ENCODE measurements at places on chromosomes 1 and 21.

DNA sequence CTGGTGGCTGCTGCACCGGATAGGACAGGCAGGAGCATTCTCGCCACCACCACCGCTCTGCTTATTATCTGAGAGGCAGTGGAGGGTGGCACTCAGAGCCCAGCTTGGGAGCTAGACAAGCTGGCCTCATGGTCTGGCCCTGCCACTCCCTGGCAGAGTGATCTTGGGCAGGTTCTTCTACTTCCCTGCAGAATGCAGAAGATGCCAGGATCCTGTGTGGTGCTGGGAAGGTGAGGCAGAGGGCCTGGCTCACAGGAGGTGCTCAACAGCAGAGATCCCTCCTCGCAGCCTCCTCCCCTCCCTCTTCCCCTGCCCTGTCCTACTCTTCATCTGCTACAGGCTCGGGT lies 60.4 kb downstream of the ARHGEF10L start:
- no peak for DNase-seq

GRCh38 chr1:7493711-7494454 lies 277.2 kb upstream of the VAMP3 start:
- DNase-seq = peak; percentile 81

- no peak for DNase-seq
Observed at GRCh38 chr1:82843876-82844275, 1043.1 kb downstream of the ADGRL2 start.

DNA sequence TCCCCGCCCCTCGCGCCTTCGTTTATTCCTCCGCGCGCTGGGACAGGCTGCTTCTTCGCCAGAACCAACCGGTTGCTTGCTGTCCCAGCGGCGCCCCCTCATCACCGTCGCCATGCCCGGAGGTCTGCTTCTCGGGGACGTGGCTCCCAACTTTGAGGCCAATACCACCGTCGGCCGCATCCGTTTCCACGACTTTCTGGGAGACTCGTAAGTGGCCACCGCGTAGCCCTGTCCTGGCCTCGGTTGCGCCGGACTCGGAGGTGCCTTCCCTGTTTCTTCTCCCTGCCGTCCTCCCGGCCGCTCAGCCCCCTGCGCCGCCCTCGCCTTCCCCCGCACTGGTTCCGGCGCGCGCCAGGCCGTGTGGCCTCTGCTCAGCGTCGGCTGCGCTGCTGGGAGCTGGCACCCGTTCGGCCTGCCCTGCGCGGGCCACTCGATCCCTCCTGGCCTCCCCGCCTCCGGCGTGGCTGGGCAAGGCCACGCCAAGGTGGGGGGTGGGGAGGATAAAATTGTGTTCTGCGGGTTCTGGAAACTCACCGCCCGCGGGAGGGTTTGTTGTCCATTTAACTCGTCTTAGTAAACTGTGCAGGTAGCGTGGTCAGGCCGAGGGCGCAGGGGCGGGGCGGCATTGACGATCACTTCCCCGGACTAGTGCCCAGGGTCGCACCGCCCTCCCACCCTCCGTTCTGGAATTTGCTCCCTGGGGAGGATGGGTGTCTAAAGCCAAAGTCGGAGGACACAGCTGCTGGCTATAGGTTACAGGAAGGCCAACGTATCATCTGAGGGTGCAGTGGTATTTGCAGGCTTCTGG lies at the start of gene PRDX6:
Gene PRDX6, plus strand, starts transcription at position 50 of the 808 bp plus-strand sequence. Its CDS starts 63 bp downstream, at position 113.
- peak; percentile 77 for DNase-seq

GRCh38 chr1:38014171-38014570 lies 1.6 kb downstream of the UTP11 start:
- DNase-seq = no peak

- DNase-seq = no peak
Observed at GRCh38 chr1:206933333-206933945, 11.7 kb upstream of the FCMR start.

- no peak for DNase-seq
Observed at GRCh38 chr1:117512728-117513321, 93.0 kb upstream of the TENT5C start.

DNA sequence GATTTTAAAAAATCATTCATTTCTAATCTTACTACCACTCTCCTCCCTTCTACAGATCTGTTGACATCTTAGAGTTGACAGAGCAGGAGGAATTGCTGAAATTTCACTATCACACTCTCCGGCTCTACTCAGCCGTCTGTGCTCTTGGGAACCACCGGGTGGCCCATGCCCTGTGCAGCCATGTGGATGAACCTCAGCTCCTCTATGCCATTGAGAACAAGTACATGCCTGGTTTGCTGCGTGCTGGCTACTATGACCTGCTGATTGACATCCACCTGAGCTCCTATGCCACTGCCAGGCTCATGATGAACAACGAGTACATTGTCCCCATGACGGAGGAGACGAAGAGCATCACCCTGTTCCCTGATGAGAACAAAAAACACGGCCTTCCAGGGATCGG lies 276.7 kb downstream of the ZP4 start:
- DNase-seq = no peak

DNA sequence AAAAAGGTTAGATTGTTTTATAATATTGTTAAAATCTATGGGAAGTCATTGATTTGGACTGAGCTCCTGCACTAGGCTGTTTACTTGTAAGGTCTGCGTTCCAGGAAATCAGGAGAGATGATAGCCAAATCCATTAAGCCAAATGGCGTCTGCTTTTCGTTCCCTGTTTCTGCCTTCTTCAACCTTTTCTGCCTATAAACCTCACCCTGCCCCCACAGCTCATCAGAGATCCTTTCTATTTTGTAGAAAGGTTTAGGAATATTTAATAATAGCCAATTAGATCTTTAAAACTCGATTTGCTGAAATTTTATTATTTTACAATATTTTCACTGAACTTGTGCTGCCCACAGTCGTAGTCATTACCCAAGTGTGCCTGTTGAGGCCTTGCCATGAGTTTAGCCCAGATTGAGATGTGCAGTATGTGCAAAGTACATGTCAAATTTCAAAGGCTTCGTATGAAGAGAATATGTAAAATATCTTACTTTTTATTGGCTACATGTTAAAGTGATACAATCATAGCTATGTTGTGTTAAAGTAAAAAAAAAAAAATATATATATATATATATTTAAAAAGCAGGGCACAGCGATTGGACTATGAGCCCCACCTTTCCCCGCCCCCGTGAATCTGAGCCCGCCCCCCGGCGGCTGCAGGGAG lies 444 bp upstream of the IARS2 start:
- no peak for DNase-seq

DNA sequence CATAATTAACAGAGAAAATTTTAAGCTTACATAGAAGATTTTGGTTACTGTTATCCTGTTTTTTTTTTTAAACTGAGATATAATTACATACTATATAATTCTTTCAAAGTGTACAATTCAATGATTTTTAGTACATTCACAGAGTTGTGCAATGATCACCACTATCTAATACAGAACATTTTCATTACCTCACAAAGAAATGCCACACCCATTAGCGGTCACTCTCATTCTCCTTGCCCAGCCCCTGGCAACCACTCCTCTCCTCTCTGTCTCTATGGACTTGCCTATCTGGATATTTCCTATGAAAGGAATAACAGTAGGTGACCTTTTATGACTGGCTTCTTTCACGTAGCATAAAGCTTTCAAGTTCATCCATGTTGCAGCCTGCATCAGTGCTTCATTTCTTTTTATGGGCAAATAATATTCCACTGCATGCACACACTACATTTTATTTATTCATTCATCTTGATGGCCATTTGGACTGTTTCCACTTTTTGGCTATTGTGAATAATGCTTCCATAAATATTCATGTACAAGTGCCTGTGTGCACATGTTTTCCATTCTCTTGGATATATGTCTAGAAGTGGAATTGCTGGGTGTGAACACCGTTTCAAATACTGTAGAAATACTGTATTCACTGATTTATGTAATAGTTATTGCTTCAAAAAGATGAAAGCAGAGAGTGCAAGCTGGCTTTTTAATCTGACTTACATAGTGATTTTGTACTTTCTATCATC lies 26.5 kb downstream of the TAF5L start:
- no peak for DNase-seq

DNA sequence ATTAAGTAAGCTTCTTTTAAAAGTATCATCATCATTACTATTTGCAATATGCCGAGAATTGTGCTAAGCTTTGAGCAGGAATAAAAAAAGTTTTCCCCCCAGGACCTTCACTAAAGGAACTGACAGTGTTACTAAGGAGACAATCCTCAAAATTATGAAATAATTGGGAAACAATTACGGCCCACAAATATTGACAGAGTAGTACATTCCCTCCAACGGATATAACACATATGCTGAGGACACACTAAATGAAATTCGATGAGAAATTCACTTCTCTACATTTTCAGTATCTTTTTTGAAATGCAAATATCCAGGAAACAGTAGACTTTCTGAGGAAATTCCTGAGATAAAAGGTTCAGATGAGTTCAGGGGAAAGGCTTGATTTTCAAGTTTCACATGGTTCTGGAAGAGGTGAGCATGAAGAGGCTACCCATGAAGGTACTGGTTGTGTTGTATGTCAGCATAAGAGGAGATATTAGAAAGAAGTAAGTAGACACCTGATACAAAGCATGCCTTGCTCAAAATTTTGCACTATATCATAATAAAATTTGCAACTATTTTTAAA lies 171.2 kb upstream of the NR5A2 start:
- no peak for DNase-seq

DNA sequence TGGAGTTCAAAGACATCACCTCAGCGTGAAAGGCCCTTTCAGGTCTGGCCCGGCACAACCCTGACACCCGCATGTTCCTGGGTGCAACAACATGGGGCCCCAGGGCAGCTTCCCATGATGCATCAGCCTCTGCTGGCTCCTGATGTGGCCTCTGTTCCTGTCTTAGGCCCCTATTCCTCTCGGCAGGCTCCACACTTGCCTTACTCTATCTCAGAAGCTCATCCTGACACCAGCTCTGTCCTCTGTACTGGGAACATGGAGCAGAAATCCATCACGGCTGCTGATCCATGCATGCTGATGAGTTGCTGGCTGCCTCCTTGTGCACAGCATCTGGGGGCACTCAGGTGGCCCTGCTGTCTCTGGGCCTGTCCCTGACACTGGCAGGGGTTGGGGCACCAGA lies 74.6 kb downstream of the ADARB1 start:
- DNase-seq = no peak

DNA sequence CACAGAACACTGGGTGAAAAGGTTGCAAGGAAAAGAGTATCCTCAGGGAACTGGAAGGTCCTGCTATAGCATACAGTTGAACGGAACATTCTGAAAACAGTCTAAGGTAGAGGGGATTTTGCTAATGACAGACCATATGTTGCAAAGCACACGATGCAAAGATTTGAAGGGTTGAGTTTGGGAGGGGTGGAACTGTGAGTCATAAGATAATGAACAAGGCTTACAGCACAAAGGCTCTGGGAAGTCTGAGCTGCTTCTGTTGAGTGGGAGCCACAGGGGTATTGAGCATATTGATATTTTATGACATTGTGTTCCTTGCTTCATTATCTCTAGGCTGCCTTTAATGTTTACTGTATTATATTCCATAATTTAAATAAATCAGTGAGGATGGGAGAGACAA lies 104.9 kb downstream of the PLPPR4 start:
- no peak for DNase-seq

GRCh38 chr1:147223740-147224615 lies 1.2 kb downstream of the FMO5 start:
- DNase-seq = no peak

- no peak for DNase-seq
Observed at GRCh38 chr1:46081619-46082018, 50.8 kb downstream of the PIK3R3 start.

DNA sequence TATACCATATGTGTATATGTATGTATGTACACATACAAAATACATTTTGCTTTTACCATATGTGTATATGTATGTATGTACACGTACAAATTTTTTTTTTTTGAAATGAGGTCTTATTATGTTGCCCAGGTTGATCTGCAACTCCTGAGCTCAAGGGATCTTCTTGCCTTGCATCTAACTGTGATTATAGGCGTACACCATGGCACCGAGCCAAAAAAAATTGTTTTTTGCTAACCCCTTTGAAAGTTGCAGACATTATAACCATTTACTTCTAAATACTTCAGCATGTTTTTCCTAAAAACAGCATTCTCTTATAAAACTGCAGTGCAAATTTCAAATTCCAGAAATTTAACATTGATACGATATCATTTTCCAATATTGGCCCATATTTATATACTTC lies 147.0 kb downstream of the POU2F1 start:
- DNase-seq = no peak

DNA sequence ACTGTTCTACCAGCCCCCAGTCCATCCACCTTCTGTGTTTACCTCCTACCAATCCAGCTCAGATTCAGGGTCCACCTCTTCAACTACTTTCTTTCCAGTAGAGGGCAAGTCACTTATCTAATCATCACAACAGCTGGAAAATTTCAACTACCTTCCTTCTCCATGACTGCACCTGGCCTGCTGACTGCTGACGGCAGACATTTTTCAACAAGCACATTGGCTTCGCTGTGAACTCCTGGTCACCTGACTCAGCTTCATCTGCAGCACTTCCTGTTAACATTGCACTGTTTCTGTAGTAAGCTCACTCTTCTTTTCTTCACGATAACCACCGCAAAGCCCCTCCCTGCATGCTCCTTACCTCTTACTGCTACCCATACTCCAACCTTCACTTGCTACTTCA lies 405.7 kb downstream of the NTNG1 start:
- DNase-seq = peak; percentile 25

GRCh38 chr21:15028186-15028585 lies 36.6 kb downstream of the NRIP1 start:
- no peak for DNase-seq

DNA sequence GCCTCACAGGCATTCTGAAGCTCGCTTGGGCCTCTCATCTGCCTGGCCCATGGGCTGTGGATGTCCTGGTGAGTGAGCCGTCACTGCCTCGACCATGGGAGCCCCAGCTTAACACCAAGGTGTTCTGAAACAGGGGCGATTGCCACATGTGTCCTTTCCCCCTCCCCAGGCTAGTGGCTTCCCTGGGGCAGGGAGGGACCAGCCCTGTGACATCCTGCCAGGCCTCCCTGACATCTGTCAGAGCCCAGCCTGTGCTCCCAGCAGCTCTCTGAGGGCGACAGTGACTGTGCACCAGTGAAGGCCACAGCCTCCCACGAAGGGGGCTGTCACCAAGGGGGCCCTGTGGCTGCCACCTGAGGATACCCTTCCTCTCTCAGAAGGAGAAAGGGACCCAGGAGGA lies 35.9 kb upstream of the CCDC27 start:
- DNase-seq = no peak

GRCh38 chr1:230105754-230106625 lies 39.0 kb downstream of the GALNT2 start:
- no peak for DNase-seq

DNA sequence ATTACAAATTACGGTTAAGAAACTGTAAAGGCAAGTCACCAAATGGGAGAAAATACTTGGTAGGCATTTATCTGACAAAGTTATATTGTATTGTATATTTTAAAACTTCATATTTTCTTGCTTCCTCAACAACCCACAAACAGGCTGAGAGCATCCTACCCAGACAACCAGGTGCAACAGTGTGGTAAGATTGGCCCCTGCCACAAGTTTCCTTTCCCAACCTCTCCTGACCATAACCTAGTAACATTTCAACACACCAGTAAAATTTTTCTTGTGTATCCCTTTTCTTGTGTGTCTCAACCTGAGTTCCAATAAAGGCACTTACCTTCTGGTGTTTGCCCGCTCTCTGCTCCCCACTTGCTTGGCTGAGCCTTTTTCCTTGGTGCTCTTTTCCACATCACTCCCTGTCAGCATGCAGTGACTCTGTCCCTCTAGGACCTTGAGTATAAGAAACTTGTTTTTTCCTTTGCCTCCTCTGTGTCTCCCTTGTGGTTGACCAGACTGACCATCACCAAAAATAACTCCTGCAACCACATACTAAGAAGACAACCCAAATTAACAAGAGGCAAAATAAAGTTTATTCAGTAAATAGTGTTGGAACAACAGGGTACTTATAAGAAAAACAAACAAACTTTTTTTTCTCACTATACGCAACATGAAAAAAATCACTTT lies 40.9 kb downstream of the FCRL3 start:
- no peak for DNase-seq

Measured in SK-N-DZ (cell line).